Activated T-cell treated with anti-CD3 and anti-CD28 coated beads, Interleukin-2, amount 50 U/mL, for 1 hour (primary cell): ENCODE measurements at places on chromosomes 1 and 21.

DNA sequence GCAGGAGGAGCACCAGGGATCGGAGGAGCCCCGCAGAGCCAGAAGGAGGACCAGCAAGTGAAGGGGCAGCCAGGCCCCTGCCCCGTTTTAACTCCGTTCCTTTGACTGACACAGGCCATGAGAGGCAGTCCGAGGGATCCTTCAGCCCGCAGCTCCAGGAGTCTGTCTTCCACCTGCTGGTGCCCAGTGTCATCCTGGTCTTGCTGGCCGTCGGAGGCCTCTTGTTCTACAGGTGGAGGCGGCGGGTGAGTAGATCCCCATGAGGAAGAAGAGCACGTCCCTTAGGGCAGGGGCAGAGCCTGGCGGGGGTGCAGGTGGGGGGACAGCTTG, 13.3 kb downstream of the CSF1 start:
- no peak for DNase-seq

DNA sequence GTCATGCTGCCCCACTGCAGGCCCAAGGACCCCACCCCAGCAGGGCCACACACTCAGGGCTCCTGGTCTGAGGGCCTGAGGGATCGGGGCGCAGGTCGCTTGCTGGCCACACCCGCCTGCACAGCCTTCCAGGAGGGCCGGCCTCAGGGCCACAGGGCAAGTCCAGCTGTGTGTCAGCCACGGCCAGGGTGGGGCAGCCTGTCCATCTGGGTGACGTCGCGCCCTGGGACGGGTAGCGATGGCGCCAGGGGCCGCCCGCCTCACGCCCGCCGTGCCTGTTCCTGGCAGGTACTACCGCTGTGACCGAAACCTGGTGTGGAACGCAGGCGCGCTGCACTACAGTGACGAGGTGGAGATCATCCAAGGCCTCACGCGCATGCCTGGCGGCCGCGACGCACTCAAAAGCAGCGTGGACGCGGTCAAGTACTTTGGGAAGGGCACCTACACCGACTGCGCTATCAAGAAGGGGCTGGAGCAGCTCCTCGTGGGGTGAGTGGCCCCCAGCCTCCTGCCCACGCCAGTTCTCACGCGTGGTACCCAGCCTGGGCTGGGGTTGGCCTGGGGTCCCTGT, 2.5 kb downstream of the COL6A1 start:
- peak; percentile 17 for DNase-seq

- no peak for DNase-seq
Measured at GRCh38 chr21:29209696-29210095, 79.3 kb downstream of the MAP3K7CL start.

DNA sequence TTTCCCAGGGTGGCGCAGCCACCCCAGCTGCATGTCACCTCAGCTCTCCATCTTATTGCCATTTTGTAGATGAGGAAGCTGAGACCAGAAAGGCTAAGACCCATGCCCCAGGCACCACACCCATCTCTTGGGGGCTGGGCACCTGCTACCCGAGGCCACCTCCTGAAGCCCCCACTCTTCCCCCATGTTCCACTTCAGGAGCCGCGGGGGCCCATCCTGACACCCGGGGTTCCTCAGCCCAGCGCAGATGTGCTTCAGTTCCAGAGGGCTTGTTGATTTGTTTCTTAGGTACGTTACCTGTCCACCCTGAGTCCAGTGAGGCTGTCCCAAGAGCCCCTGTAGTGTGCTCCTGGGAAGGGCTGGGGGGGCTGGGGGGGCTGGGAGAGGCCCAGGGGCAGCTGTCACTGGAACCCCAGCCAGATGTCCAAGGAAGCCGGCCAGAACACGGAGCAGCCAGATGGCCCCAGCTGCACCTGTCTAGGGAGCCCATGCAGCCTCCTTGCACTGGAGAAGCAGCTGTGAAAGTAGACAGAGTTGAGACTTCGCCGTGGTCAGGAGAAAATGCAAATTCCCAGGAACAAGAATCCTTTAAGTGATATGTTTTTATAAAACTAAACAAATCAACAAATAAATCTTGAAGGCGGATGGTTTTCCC, 17.1 kb upstream of the CCDC27 start:
- DNase-seq, result no peak

- DNase-seq, result no peak
Measured at GRCh38 chr1:65420590-65421350, at the start of the genes LEPR and LEPROT. Gene LEPR (plus strand): TSS chr1:65420668. CDS start chr1:65565566, 144,898 bp downstream. Gene LEPROT (plus strand): TSS chr1:65420668. CDS start chr1:65420725, 57 bp downstream.

DNA sequence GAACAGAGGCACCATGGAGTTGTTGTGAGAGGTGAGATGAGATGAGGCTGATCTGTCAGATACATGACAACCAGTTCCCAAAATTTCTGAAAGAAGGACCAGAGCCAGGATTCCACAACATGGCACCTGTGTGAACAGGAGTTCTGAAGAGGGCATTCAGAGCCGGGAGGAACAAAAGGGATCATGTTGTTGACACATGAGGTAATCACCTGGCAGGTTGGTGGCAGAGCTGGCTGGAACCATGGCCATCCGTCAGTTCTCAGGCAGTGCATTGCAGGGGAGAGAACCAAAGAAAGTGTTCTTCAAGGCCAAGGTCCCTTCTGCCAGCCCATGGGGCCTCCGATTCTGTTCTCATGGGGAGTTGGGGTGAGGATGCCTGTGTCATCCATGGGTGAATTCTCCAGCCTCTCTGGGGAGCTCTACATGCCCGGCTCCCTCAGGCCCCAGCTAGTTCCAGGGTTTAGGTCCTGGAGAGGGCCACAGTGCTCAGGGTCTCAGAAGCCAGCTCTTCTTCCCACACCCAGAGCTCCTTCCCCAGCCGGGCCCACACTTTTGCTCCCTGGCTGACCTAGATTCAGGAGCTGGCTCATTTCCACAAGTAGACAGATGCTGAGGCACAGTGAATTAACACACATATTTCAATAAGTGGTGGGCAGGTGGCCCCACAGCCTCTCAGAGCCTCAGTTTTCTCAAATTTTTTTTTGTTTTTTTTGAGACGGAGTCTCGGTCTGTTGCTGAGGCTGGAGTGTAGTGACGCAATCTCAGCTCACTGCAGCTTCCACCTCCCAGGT, 49.1 kb upstream of the CTPS1 start:
- no peak for DNase-seq

- no peak for DNase-seq
Measured at GRCh38 chr1:63904826-63905225, 131.0 kb downstream of the ROR1 start.

- DNase-seq, result no peak
Measured at GRCh38 chr1:23187637-23188036, 19.0 kb upstream of the LUZP1 start.

GRCh38 chr1:172500207-172500606, 32.7 kb upstream of the SUCO start:
- no peak for DNase-seq

DNA sequence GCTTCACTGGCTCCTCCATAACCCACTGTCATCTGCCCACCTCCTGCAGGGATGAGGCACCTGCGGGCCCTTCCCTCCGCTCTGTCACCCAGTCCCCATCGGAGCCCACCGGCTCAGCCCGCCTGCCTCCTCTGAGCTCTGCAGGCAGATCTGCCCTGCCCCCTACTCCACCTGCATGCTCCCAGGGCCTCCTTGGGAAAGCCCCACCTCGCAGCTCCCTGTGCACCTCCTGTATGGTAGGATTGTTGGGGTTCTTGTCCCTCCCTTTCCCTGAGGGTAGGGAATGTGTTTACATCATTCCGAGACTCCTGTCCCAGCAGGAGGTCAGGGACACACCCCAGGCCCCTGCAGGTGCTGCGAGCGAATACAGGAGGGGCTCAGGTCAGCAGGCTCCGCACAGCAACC, 50.5 kb downstream of the SIK1 start:
- DNase-seq, result no peak

DNA sequence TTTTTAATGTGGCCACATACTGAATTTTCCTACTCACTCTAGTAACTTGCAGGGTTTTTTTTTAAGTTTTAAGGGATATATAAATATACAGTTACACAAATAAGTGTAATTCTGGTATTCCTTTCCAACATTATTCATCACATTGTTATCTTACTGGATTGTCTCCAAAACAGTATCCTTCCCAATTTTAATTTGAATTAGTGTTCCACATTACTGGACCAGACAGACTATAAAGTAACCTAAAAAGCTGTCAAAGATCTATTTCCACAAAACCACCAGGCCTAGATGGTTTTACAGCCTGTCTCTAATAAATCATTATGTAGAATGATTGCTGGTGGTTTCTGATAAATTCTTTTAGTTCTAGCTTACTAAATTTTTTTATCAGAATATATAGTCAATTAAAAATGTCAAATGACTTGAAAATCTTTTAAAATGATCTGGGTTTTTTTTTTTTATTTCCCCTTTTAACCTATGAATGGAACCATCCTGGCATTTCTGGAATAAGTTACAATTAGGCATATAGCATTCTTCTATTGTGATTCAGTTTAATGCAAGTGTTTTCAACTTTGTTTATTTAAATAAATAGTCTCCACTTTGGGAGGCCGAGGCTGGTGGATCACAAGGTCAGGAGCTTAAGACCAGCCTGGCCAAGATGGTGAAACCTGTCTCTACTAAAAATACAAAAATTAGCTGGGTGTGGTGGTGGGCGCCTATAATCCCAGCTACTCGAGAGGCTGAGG, 59.3 kb downstream of the PACC1 start:
- DNase-seq, result no peak

GRCh38 chr21:39976800-39977199, 109.6 kb downstream of the PCP4 start:
- no peak for DNase-seq

DNA sequence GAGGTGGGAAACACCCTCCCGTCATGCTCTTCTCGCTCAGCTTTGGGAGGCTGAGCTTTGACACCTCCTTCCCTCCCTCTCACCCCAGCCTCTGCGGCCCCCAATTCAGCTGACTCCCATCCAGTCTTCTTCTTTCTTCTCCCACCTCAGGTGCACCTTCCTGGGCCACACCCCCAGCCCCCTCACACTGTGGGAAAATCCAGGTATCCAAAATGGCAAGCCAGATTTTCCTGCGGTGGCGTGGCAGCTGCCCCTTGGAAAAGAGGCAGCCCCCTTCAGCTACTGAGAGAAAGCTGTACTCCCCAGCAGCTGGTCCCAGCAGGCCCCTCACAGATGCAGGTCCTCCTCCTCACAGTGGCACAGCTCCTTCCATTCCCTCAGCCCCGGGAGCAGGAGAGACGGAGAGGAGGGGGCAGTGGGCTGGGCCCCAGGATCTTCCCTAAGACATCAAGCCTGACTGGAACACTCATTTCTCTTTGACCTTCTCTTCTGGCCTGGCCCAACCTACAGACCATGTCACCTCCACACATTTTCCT, 61.6 kb downstream of the OPTC start:
- no peak for DNase-seq

GRCh38 chr21:44803651-44804050, 2.0 kb upstream of the UBE2G2 start:
- DNase-seq, result no peak

DNA sequence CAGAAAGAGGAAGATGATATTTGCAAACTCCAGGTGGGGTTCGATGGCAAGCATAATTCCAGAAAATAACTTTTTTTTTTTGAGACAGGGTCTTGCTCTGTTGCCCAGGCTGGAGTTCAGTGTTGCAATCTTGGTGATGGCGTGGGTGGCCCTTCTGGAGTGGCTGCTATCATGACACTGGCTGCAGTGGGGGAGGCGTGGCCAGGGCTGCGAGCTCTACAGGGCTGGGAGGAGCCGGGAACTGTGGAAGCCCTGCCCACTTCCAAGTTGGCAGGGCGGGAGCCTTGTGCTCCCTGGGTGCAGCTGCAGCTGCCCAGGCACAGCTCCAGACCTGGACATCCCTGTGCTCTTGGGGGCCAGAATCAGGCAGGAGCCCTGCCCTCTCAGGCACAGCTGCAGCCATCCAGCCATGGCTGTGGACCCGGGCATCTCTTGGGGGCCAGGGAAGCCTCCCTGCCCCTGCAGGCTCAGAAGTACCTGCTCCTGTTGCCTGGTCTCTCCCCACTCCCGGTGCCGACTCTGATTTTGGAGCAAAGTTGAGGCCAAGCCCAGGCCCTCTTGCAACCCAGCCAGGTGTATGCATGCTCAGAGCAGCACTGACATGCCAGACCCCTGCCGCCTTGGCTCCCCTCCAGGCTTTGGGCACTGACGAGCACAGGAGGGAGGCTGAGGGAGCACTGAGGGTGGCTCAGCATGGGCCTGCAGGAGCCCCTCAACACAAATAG, 7.2 kb upstream of the BCL10 start:
- no peak for DNase-seq

- no peak for DNase-seq
Measured at GRCh38 chr21:38282921-38283320, 26.1 kb downstream of the KCNJ15 start.

- DNase-seq, result no peak
Measured at GRCh38 chr21:32914424-32915039, 111.2 kb upstream of the OLIG2 start.

DNA sequence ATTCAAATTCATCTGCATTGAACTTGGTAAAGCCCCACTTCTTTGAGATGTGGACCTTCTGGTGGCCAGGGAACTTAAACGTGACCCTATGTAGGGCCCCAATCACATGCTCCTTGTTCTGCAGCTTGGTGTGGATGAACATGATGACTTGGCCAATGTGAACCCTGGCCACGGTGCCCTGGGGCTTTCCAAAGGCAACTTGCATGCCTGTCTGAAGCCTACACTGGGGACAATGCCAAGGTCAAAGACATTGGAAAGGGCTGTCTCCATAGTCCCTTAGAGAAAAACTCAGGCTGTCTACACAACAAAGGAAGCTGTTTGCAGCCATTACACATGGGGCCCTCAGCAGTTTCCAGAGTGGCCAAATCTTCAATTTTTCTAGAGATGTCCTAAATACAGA, 8.9 kb upstream of the VPS13D start:
- no peak for DNase-seq

DNA sequence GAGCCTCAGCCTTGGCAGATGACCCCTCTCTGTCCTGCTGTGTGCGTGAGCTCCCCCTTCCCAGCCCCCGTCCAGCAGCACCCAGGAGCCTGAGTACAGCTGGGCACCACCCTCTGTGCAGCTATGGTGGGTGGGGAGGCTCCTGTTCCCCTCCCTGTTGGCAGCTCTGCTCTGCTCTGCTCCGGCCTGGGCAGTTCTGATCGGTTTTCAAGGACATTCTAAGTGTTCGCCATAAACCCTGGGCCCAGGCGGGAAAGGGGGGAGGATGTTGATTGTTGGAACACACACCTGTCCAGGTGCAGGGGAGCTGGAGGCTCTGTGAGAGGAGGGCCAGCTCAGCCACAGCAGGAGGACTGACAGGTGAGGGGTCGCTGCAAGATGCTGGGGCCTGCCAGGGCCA, at the start of gene CLCNKB:
Gene CLCNKB (plus strand): TSS at position 262 of the 400 bp plus-strand sequence. CDS start 711 bp downstream, outside the sequence.
- DNase-seq, result no peak

DNA sequence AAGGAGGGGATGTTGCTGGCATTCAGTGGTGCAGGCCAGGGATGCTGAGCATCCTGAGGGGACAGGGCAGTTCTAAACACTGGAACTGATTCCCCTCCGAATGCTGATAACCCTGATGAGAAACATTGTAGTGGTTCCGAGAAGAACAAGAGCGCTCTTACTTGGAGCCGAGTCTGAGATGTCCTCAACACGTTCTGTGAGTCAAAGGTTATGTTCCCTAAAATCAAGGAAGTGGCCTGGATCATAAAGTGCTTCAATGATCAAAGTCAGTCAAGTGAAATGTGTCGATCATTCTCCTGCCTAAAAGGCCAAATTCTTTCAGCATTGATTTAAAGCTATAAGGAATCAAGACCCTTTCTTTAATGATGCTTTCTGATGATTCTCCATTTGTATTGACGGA, 234.1 kb downstream of the NFIA start:
- no peak for DNase-seq

- no peak for DNase-seq
Measured at GRCh38 chr1:29470087-29470787, 233.9 kb downstream of the PTPRU start.
